HAP-1 (cell line): ENCODE measurements at places on chromosomes 7 and 10.

- DNase-seq, result peak; percentile 78
Measured at GRCh38 chr10:32346551-32347362, at the start of gene EPC1. Gene EPC1, minus strand, starts transcription at chr10:32347158. Its CDS starts 243 bp downstream, at chr10:32346915.

DNA sequence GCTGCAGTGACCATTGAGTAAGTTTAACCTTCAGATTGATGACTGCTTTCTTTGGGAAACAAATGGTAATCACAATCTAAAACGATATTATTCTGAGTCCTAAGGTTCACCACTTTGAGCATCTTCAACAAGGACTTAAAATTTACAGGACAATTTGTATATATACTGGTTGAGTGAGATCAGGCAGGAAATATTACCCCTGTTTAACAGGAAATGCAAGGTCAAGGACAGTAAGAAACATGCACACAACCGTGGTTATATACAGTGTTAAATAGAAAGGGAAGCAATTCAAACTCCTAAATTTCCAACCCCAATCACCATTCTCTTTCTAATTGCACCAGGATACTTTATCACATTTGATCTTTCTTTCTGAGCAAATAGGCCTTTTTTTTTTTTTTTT lies 96.1 kb downstream of the ZNF277 start:
- no peak for DNase-seq

GRCh38 chr7:121244120-121244870 lies 84.5 kb upstream of the WNT16 start:
- no peak for DNase-seq

GRCh38 chr7:90613088-90613498 lies 17.0 kb downstream of the CDK14 start:
- no peak for DNase-seq

GRCh38 chr7:81245353-81245752 lies 326.5 kb upstream of the SEMA3C start:
- no peak for DNase-seq

DNA sequence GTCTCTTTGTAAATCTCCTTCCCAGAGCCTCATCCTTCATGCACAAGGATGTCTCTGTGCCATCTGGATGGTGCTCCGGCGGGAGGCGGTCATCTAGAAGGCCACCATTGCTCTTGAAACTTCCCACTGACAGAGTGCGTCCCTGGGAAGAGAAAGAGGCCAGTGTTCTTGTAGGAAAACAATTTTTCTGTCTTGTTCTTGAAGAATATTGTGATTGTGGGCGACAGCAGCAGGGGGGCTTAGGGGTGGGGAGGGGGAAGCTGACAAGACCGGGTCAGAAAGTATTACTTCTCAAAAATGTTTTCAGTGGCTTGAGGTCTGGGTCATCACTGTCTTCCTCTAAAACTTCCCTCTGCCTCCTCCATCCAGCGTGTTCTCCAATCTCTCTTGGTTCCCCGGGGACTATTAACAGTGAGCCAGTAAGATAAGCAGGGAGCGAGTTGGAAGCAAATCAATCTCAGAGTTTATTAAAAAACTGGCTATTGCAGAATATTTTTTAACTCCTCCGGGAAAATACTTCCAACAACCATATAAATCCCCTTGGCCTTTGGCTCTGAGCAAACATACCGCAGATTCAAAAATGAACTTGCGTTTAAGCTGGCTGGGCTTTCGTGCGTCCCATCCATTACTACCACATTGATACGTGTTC lies 597.8 kb upstream of the MGMT start:
- DNase-seq, result no peak

DNA sequence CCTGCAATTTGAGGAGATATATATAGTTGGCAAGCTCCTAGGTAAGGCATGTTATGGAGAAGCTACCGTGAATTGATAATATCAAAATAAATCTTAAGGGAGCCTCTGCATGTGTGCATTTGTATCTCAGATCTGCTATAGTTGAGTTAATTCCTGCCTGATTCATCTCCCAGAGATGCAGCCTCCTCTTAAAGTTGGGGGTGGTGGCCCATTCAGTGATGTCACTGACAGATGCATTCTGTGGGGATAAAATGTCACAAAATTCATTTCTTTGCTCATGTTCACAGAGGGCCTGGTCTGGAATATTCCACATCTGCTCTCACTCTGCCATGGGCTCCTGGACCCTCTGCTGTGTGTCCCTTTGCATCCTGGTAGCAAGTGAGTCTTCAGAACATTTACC lies 185.8 kb upstream of the PRSS1 start:
- DNase-seq, result no peak

DNA sequence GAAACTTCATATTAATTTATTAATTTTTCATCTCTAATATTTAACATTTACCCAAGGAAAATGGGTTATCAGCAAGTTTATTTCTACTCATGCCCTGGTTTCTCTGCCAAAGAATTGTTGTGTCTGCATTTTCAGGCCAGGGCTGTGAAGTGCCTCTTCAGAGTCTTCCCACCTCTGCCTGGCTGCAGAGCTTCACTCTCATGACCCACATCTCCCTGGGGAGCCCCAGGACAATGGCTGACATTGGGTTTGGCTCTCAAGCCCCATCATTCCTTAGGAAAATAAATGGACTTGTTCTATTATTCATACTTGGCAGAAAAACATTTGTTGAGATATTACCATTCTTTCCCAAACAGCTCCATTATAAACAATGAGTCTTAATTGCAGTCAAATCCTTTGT lies 30.3 kb downstream of the CACNA2D1 start:
- DNase-seq, result peak; percentile 68

DNA sequence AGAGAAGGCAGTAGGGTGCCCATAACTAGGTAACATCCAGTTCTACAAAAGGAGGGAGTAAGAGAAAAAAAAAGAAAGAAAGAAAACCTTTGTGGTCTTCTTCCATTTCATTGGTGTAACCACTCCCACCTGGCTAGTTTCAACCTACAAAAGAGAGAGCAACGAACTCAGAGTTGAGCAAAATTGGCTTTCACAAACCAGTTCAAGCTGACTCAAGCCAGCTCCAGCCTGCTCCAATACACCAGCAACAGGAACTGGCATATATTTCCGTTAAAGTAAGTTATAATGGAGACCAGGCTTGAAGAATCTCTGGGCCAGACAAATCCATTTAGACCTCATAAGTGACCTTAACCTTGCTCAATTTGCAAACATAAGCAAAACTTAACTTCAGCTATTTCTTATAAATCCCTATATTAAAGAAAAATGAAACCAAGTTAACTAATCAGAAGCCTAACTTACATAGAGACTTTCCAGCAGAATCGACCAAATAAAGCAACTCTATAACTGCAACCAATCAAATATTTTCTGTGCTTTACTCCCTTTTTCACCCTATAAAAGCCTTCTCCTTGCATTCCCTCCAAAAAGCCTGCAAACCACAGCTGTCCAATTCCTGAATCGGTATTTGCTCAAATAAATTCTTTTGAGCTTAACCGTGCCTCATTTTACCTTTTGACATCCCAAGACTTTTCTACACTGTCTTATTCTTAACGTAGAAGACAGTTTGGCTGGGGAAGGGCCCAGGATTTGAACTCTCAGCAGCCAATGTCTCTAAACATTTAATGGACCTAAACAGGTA lies 10.1 kb downstream of the ANKRD22 start:
- no peak for DNase-seq

DNA sequence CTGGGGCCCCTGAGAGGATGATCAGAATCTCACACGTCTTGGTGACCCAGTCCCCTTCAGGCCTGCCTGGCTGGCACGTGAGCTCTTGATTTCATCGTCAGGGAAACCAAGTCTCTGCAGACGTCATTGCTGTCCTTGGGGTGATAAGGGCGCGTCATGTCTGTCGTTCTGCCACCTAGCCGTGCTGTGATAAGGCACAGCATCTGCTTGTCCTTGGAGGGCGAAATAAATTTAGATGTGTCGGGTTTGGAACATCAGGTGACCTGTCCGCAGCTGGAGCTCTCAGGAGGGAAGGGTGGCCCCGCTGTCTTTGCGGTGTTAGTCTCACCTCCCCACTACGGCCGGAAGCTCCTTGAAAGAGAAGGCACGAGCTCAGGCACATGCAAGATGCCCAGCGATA lies 129.2 kb downstream of the GRK5 start:
- no peak for DNase-seq

GRCh38 chr10:125085258-125086054 lies 74.9 kb downstream of the CTBP2 start:
- DNase-seq, result no peak

- DNase-seq, result no peak
Measured at GRCh38 chr7:137462074-137462715, 118.7 kb upstream of the PTN start.

- DNase-seq, result peak; percentile 9
Measured at GRCh38 chr7:37510043-37510634, 61.5 kb upstream of the ELMO1 start.

- DNase-seq, result no peak
Measured at GRCh38 chr10:5447611-5448071, 35.3 kb downstream of the NET1 start.

DNA sequence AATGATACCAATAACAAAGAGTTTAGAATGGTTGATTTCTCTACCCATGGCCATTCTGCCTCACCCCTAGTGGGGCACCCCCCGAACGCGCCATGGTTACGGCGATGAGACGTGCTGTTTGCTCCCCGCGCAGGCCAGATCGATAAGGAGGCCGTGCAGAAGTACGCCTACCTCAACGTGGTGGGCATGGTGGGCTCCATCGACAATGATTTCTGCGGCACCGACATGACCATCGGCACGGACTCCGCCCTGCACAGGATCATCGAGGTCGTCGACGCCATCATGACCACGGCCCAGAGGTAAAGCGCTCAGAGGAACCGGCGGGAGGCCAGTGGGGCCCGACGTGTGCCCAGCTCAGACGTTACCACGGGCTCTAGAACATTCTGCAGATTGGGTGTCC lies 36.3 kb downstream of the PFKP start:
- no peak for DNase-seq
